ENCODE measurements at places on chromosomes 12 and 14.

- DNase-seq: no peak
These were observed 767.7 kb downstream of the DIO2 start for GRCh38 chr14:79443602-79444001.

- no peak for DNase-seq
These were observed 2.3 kb downstream of the NRXN3 start for GRCh38 chr14:78172428-78172827.

- DNase-seq: peak; percentile 51
These were observed 76.7 kb downstream of the TMEM121 start for GRCh38 chr14:105602799-105603793.

GRCh38 chr12:104063712-104064030, 660 bp upstream of the HCFC2 start:
- no peak for DNase-seq

- no peak for DNase-seq
These were observed 22.1 kb downstream of the MOK start for GRCh38 chr14:102282751-102283465.

DNA sequence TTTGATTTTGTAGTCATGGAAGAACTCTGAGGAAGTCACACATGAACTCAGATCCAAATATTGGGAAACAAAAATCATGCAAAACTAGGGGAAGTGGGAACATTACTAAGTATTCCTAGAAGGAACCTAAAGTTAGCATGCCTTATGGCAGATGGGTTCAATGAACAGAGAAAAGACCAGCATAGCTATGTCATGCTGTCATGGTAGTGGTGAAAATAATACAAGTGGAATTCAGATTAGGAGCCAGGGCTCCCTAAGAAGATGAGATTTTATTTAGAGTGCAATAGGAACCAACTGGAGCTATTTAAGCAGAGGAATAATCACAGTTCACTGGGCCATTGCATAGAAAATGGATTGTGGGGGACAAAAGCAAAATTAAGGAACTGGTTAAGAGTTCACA, 134.0 kb downstream of the DIO2 start:
- no peak for DNase-seq
